ENCODE measurements at places on chromosomes 6 and 20.

DNA sequence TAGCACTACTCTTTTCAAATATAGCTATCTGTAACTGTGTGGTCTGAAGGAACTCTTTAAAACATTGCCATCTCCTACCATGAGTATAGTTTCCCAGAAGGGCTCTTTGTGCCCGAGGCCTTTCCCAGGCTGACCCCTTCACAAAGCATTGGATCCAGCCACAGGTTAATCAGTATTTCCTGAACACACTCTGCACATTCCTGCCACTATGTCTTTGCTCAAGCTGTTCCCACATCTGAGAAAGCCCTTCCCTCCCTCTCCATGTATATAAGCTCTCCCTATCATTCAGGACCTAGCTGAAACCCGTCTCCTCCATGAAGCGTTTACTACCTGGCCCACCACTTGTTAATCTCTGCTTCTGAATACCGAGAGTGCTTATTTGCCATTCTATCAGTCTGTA lies 47.8 kb upstream of the PKHD1 start:
- DNase-seq: no peak

- DNase-seq: no peak
Observed at GRCh38 chr6:42727087-42727611, 4.8 kb upstream of the PRPH2 start.

GRCh38 chr20:18805881-18806280 lies 7.7 kb upstream of the SCP2D1 start:
- no peak for DNase-seq

- no peak for DNase-seq
Observed at GRCh38 chr20:46056970-46057855, 28.2 kb downstream of the SLC12A5 start.

- no peak for DNase-seq
Observed at GRCh38 chr6:90221403-90221802, 75.2 kb downstream of the BACH2 start.

GRCh38 chr20:14830899-14831298 lies 493.5 kb upstream of the FLRT3 start:
- DNase-seq: no peak

DNA sequence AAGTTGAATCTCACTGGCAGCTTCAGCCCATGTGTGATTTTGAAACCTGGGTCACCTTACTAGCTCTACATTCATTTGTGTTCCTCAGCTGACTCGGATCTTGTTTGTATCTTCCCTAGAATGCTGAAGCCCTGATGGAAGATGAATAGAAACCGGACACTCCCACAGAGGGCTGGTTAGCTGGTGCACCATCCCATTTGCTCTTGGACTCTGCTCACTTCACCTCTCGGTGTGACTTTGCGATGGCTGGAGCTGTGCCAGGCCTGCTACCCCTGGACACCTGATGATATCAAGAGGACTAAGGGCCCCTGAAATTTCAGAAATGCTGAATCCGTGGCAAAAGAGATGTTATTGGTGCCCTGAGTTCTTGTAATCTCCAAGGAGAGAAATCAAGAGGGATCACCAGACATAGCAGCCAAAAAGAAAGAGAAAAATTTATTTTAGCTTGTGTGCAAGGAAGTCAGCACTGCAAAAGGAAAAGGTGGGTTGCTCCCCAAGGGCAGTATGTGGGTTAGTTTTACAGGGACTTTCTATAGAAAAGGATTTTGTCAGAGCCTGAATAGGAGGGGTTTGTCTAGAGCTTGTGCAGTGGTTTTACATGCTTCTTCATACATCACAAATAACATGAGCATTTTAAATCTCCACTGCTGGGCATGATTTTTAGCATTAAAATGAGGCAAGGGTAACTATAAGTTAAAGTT lies 426.3 kb upstream of the NOX3 start:
- DNase-seq: no peak

DNA sequence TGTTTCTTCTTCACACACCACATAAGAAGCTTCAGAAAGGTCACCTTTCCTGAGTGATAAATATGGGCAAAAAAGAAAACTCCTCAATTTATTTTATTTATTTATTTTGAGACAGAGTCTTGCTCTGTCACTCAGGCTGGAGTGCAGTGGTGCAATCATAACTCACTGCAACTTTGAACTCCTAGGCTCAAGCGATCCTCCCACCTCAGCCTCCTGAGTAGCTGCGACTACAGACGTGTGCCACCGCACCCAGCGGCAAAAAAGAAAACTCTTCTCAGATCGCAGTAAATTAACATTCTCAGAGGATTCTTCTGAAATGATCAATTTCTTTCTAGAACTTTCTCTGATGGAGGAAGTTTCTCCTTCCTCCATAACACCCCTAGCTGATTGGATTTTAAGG lies 111.2 kb downstream of the TRERF1 start:
- no peak for DNase-seq

DNA sequence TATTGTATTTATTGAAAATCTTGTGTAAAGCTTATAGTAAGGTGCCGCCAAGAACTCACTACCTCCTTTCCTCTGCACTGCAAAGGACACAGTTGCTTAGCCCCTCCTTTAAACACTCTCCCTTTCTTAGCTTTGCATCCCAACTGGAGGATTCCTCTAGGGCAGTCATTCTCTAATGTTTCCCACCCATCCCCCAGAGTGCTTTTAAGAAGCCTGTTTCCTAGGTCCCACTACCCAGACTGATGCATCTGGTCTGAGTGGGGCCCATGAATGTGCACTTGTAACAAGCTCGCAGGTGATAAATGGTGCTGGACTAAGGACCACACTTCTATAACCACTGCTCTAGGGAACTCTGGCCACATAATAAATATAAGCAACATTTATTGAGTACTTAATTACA lies 55.2 kb downstream of the B4GALT5 start:
- DNase-seq: no peak

GRCh38 chr6:44646355-44646754 lies 258.8 kb downstream of the CDC5L start:
- DNase-seq: no peak

- no peak for DNase-seq
Observed at GRCh38 chr6:30928677-30929076, 3.3 kb downstream of the SFTA2 start.
